NCI-H510A (cell line): ENCODE measurements at places on chromosomes 7 and 10.

DNA sequence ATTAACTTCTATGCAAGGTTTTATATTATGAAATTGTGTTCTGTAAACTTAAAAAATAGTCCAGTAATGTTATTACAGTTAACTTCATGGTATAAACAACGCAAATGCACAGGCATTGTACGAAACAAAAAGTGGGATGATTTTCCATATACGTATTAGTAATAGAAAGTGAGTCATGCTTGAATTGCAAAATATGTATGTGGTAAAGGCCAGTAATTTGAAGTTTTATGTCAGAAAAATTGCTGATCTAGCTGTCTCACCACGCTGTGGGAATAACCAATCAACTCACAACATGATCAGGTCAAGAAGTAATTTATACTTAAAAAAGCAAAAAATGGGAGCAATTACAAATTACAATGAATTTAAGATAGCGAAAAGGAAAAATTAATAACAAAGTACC, 37.0 kb upstream of the GLI3 start:
- DNase-seq, result no peak

DNA sequence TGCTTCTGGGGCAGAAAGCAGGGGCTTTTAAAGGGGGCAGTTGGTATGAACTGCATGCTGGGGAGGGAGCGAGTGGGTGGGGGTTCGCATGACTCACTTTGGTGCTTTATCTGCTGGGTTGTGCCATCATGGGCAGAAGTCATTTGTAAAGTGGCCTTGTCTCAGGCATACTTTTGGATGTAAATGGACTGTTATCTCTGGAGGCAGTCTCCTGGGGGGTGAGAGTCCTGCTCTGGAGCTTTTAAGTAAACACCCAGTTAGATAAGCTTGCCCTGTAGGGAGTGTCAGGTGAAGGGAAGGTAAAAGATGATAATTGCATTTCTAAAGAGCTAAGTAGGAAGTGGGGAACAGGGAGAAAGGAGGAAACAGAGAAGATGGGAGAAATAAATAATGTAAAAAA, 1.6 kb upstream of the GSTO1 start:
- no peak for DNase-seq

DNA sequence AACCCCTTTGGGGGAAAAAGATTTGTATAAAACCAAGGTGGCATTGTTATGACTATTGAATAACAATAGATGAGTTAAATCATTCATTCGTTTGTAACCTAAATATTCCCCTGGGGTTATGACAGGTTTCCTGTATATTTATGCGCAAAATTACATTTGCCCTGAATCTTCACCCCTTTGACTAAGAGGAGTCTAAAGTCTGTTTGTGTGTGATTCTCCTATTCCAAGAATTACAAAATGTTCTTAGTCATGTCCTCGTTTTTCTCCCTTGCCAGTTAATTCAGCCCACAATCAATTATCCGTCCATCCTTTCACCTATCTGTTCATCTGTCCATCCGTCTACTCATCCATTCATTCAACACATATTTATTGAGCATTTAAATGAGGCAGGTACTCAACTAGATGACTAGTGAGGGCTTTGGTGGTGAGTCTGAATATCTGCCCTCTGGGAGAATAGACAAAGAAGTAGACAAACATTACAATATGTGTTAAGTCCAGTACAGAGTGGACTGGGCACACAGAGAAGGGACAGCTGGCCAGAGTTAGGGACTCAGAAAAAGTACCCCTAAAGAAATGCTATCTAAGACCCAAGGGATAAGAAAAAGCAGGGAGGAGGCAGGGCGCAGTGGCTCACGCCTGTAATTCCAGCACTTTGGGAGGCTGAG, 35.6 kb upstream of the TCF7L2 start:
- no peak for DNase-seq

DNA sequence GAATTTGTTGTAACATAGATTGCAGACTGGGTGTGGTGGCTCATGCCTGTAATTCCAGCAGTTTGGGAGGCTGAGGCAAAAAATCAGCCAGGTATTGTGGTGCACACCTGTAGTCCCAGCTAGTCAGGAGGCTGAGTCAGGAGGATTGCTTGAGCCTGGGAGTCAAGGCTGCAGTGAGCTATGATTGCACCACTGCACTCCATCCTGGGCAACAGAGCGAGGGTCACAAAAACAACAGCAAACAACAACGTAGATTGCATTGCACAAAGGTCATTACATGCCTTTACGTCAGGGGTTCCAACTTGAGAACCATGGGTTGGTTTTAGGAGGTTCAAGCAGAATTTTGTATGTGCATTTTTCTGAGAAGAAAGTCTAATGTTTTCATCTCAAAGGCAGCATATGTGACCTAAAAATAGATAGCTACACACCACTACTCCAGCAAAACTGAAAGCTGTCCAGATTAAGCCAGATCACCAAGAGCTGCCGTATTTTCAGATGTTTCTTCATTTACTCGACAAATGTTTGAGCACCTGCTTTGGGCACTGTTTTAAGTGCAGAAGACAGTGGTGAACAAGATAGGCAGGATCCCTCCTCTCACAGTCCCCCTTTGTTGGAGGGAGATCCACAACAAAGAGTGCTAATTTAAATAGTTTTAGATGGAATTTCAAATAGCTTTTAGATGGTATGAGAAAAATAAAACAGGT, 28.3 kb upstream of the CYP26C1 start:
- DNase-seq, result no peak

DNA sequence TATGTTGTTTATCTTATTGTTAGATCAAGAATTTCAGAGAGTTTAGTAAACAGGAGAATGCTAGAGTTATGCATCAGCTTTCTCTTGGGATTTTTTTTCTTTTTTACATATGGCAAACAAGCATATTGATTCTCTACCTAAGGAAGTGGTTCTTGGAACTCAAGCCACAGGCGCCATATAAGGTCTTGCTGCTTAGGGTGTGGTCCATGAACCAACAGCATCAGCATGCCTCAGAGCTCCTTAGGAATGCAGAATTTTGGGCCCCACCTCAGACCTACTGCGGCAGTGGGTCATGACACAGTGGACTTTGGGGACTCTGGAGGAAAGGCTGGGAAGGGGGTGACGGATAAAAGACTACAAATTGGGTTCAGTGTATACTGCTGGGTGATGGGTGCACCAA, 230.8 kb downstream of the SKAP2 start:
- DNase-seq, result no peak

DNA sequence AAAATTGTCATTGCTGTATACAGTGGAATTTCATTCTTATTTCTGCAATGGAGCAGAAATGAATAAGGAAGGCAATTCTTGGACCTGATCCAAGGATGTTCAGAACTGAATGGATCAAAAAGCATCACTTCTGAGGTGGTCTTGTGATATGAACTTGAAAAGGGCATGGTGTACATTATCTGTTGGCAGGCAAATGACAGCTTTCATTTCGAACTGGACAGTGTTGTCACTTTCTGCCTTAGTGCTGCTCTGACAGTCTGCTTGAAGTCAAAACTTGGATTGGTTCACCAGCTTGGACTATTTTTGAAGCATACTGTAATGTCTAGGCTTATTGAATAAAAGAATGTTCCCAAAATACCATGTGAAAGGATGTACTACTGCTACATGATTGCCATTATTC, 52.0 kb downstream of the VCL start:
- DNase-seq, result no peak

- DNase-seq, result no peak
These were observed 98.6 kb downstream of the MYOF start for GRCh38 chr10:93383562-93383981.

DNA sequence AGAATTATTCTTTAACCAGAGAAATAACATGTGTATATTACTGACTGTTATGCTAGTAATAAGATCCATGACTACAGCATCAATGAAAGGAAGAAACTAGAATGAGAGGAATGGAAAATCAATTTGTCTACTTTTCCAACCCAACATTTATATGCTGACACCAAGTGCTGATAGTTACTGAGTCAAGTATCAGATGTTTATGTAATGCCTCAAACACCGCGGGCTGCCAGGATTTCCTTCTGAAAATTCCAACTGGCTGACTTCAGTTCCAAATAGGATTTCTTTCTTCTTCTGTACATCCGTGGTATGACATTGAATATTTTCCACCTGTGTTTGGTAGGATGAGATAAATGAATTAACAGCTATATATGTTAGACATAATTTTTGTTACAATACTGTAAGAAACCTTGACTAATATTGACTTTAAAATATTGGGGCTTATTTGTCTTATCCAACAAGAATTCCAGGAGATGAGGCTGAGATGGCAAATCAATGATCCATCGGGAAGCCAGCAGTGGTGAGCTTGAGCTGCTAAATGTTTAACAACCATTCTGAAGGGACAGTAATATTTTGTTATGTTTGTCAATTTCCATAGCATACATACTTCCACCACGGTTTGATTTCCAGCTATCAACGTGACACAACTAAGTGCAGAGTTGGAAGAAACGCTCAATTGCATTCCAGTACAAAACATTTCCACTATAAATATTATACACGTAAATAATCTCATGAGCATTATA, 435.2 kb upstream of the AUTS2 start:
- DNase-seq, result no peak

- DNase-seq, result no peak
These were observed 132.9 kb downstream of the LRRN3 start for GRCh38 chr7:111223802-111224253.

DNA sequence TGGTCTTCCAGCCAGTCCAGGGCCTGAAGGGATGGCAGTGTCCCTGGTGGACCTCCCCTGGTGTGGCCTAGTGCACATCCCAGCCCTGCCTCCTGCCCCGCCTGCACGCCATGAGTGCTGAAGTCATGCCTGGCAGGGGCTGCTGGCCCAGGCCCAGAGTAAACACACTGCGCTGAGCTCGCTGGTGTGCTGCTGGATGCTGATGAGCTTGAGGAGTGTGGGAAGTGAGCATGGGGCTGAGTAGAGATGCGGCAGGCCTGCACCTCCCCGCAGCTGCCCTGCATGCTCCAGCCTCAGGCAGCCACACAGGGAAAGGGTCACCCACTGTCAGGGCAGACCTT, 43.2 kb downstream of the HTRA1 start:
- DNase-seq, result peak; percentile 84

DNA sequence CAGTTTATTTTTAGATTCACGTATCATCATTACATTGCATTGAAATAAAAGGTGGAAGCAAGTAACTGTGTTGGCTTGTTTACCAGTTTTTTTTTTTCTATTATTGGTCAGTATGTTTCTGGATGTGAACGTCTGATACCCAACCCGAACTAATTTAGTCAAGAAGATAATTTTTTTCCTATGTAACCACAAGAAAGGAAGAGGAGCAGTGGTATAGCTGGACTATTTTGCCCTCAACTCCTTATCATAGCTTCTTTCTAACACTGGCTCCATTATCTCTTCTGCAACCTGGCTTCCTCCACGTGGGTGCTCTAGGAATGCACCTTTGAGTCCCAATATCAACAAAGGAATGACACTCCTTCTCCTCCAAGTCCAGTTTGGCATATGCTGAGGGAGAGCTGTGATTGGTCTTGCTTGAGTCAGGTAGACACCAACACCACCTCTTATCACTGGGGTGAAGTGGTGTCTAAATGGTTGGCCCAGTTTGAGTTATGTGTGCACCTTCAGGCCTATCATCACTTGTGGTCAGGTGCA, 29.4 kb downstream of the OR9A2 start:
- DNase-seq, result no peak

- DNase-seq, result no peak
These were observed 27.9 kb upstream of the NRCAM start for GRCh38 chr7:108484137-108484536.

DNA sequence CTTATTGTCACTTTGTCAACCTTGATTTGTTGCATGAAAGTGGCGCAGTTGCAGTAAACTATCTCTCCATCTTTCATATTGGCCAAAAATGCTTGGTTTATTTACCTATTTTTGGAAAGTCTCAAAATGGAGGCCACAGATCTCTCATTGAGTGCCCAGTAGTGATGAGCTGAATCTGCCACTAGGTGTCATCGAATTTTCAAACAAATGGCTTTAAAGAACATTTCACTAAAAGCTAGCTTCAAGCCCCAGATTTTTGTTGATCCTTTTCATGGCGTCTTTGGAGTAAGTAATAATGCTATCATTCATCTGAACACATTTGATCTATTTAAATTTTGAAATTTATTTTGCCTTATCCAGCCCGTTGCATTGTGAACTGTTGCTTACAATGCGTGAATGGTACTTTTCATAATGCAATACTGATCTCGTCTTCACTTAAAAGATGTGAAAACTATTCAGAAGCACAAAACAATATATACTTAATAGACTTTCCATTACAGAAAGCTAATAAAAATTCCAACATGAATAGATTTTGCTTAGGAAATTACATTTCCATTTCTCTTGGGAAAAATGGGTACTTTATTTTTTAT, 236.2 kb downstream of the DNAJB9 start:
- no peak for DNase-seq

GRCh38 chr7:112707655-112708054, 82.5 kb downstream of the TMEM168 start:
- no peak for DNase-seq
